Muscle of leg (tissue), 16 donors: ENCODE measurements at places on chromosomes 6 and 20. TPM values are rescaled to one million over a fixed set of nuclear protein-coding genes. Genes with fewer than 3 reads are reported as not detected.

DNA sequence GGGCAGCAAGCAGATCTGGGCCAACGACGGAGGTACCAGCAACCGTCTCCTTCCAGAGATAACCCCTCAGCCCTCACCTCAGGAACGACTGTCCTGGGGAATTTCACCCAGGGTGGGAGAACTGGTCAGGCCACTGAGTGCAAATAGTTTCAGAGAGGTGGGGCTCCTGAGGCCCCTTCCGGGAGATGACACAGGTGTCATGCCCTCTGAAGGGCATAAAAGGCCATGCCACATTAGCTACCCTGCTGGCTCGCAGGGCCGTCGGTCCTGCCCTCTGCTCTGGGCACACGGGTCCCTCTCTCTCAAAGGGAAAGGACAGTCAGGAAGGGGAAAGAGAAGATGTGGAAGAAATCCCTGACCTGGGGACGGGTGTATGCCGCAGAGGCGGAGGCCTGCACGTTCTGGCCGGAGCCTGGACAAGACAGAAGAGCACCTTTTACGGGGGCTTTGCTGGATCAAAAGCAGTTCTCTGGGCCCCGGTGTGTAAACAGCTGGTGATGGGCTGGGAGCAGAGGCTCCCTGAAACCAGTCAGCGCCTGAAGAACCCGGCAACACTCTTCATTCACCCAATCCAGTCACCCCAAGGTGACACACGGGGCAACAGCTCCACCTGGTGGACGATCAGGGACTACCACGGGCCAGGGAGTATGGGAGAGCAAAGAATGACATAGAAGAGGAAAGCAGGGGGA is 6.4 kb upstream of the TAF8 start:
- H3K4me3 ChIP-seq: no peak overlapping the region
- peak overlapping the region; percentile 54 for H3K27ac ChIP-seq
- H3K27me3 ChIP-seq: no peaks in the 10 kb centered on the region
- H3K36me3 ChIP-seq: no peaks in the 10 kb centered on the region
- DNase-seq: peak; percentile 94

ZSCAN23 gene
- total RNA-seq: 5.5 TPM

BEND6 gene
- total RNA-seq: 0.27 TPM

SOX18 gene
- total RNA-seq: 2.2 TPM

- no peak overlapping the region for H3K27ac ChIP-seq
- DNase-seq: peak; percentile 28
- H3K27me3 ChIP-seq: no peaks in the 10 kb centered on the region
- no peak overlapping the region for H3K4me3 ChIP-seq
Measured at GRCh38 chr20:36989797-36990196, 38.3 kb upstream of the SAMHD1 start.

BPIFB6 gene
- total RNA-seq: not detected

DNA sequence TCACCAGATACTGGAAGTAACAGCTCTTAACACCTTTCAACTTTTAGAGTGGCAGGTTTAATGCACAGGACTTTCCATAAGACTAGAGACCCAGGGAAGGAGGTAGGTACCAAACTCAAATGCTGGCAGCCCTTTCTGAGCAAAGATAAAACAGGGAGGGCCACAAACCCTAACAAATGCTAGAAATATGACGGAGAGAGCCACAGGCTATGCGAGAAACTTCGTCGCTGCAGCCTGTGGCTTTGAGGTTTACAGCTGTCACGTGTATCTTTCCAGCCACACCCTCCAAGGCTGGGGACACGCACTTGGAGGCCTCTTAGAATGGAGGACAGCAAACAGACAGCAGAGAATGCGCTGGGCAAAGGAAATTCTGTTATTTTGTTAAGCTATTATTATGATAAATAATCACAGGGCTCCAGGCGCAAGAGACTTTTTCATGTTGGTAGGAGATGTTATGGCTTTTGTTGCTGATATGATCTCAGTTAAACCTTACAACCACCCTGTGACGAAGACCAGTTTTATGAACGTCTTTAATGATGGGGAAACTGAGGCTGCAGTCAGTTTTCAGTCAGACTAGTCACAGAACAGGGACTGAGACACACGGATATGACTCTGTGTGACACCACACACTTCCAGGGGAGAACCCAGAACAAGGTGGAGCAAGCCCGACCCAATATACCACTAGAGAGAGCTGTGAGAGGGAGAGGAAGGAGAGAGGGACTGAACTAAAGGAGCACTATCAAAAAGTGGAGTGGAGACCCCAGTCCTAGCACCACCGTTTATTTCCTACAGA is 2.0 kb downstream of the TRAM2 start:
- no peaks in the 10 kb centered on the region for H3K27me3 ChIP-seq
- peak; percentile 72 for DNase-seq
- no peaks in the 10 kb centered on the region for H3K36me3 ChIP-seq
- H3K4me1 ChIP-seq: peaks cover 59% of the 10 kb centered on the region

- H3K36me3 ChIP-seq: no peaks in the 10 kb centered on the region
- peak; percentile 68 for DNase-seq
- H3K27ac ChIP-seq: peak overlapping the region; percentile 25
- no peaks in the 10 kb centered on the region for H3K27me3 ChIP-seq
- H3K4me3 ChIP-seq: no peak overlapping the region
- peaks cover 22% of the 10 kb centered on the region for H3K4me1 ChIP-seq
Measured at GRCh38 chr20:41245086-41245707, 72.3 kb downstream of the ZHX3 start.

DNA sequence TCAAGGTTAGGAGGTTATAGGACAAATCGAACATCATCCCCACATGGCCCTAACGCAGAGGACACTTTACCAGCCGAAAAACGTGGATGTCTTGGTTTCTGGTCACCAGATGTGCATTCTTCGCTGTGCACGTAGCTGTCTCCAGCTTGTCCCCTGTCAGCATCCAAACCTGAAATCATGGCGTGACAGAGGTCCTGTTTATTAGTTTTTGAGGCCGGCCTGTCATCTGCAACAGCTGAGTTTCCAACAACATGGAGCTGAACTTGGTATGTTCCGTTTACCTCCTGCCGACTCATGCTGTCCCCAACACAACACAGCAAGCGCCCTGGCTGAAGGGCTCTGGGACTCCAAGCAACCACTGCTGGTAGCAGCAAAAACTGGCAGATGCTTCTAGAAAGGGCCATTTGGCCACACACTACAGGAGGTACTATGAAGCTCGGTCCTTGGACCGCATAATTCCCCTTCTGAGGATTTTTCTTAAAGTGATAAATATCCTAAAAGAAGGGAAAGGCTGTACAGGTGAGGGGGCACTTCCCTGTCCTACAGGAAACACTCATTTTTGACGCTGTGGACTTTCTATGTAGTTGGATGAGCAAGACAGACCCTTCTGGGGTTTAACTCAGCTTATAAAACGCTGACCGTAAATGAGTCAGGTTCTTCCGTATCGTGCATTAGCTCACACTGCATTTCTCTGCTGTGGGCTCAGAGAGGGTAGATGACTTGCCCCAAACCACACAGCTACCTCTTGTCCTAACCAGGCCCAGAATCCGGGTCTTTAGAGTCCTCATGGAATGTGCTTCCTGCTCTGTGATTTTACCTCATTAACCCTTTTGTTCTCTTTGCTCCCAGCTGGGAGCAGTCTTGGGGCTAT is 79.7 kb upstream of the NFATC2 start:
- H3K27ac ChIP-seq: no peak overlapping the region
- DNase-seq: no peak
- peaks cover 15% of the 10 kb centered on the region for H3K4me1 ChIP-seq
- H3K36me3 ChIP-seq: peaks cover 55% of the 10 kb centered on the region
- H3K27me3 ChIP-seq: no peaks in the 10 kb centered on the region

PLCB4 gene
- 5.7 TPM for total RNA-seq

TREM1 gene
- 0.35 TPM for total RNA-seq

DNA sequence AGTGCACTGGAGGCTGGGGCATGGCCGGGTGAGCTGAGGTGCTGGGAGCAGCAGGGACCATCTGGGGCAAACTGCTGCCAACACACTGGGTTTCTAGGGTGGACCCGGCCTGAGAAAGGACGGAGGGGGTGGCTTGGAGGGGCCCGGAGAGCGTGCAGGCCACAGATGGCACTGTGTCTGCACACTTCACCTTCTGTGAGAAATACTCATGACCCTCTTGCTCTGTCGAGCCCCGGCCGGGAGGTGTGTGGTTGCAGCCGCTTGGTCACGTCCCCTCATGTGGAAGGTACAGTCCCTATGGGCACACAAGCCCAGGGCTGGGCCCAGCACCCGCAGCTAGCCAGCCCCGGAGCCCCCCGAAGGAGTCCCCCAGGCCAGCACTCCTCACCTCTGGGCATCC is 59.7 kb downstream of the RBM38 start:
- no peak for DNase-seq
- no peak overlapping the region for H3K4me3 ChIP-seq
- no peak overlapping the region for H3K27ac ChIP-seq
- H3K27me3 ChIP-seq: no peaks in the 10 kb centered on the region

DNA sequence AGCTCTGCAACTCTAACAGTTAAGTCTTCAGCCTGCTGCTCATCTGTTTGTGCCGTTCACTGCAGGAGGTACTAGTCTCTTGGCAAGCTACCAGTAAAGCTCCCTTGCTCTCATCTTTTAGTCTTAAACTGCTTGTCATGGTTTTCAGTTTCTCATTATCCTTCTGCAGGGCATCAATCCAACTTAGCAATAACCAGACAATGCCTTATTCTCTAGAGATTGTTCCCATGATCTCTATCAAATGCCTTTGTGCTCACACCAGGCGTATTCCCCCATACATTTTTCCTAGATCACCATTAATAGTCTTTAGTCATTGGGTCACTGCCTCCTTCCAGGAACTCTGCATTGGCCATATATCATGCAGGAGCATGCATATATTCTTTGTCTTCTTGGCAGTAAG is 171.3 kb downstream of the GRM1 start:
- H3K4me1 ChIP-seq: peaks cover 10% of the 10 kb centered on the region
- no peaks in the 10 kb centered on the region for H3K36me3 ChIP-seq
- no peaks in the 10 kb centered on the region for H3K27me3 ChIP-seq
- no peak overlapping the region for H3K27ac ChIP-seq
- H3K4me3 ChIP-seq: no peak overlapping the region

GRCh38 chr6:111610548-111611172 is 5.0 kb upstream of the TRAF3IP2 start:
- no peak for DNase-seq
- no peaks in the 10 kb centered on the region for H3K27me3 ChIP-seq
- H3K4me3 ChIP-seq: no peak overlapping the region
- no peak overlapping the region for H3K27ac ChIP-seq
- no peaks in the 10 kb centered on the region for H3K36me3 ChIP-seq

MAFB gene
- 6.3 TPM for total RNA-seq

GRCh38 chr6:498795-499231 is 107.3 kb downstream of the IRF4 start:
- no peak overlapping the region for H3K4me3 ChIP-seq
- no peaks in the 10 kb centered on the region for H3K27me3 ChIP-seq
- no peak overlapping the region for H3K27ac ChIP-seq
- DNase-seq: no peak

GRCh38 chr6:44676246-44676790 is 288.8 kb downstream of the CDC5L start:
- H3K27me3 ChIP-seq: peaks cover 5% of the 10 kb centered on the region
- DNase-seq: no peak
- H3K4me1 ChIP-seq: no peaks in the 10 kb centered on the region
- no peak overlapping the region for H3K4me3 ChIP-seq

DNA sequence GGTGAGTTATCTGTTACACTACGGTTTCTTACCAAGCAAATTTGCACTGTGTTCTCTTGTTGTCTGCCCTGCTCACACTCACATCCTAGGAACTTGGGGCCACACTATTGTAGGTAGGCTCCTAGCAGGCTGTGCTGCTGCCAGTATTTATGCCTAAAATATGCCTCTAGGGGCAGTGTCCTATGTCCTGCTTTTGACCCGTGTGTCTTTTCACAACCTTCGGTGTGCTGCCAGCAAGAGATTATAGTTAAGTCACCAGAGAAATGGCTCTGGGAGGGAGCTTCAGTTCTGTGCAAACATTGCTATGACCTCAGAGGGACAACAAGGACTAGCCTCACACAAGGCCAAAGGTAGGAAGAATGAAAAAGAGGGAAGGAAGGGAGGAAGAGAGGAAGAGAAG is 8.9 kb upstream of the TAAR5 start:
- H3K27me3 ChIP-seq: no peaks in the 10 kb centered on the region
- no peak overlapping the region for H3K27ac ChIP-seq
- no peak overlapping the region for H3K4me3 ChIP-seq
- no peak for DNase-seq
- H3K36me3 ChIP-seq: no peaks in the 10 kb centered on the region
- H3K4me1 ChIP-seq: no peaks in the 10 kb centered on the region

DNA sequence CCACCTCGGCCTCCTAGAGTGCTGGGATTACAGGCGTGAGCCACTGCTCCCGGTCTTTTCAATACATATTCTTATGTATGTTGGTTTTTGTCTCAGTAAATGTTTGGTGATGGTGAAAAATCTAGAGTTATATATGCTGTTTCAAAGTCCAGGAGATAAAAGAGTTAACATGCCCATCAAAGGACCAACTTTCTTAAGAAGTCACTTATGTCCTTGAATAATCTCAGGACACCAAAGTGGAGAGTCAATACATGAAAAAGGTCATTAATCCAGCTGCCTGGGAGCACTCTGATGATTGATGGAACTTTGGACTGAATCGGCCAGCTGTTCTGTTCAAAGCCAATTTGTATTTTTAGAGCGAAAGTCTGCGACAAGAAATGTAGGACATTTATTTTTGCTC is 59.8 kb upstream of the HDAC2 start:
- DNase-seq: peak; percentile 19
- H3K27me3 ChIP-seq: no peaks in the 10 kb centered on the region
- H3K4me1 ChIP-seq: peaks cover 3% of the 10 kb centered on the region
- H3K27ac ChIP-seq: no peak overlapping the region
- no peak overlapping the region for H3K4me3 ChIP-seq

DNA sequence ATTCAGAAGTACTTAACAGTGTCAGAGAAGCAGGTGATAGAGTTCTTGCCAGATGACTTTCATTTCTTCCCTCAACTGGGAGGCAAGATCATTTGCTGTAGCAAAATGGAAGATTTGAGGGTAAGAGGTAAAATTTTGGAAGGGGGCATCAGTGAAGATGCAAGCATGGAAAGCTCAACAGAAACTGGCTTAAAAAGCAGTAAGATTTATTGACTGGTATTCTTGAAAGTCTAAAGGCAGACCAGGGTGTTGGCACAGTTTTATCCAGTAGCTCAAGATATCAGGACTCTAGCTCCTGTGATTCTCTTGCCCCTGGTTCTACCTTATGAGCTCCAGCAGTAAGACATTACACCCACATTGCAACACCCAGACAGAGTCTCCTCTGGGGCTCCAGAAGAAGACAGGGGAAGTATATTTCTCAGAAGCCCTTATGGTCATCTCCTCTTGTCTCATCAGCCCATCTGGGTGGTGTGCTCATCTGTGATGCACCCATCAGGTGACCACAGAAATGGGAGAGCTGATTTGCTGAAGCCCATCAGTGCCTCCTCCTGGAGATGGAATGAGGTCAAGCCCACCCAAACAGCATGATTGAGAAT is 16.0 kb upstream of the MOCS1 start:
- DNase-seq: no peak
- peaks cover 5% of the 10 kb centered on the region for H3K27me3 ChIP-seq
- no peaks in the 10 kb centered on the region for H3K36me3 ChIP-seq
- no peaks in the 10 kb centered on the region for H3K4me1 ChIP-seq

GRCh38 chr20:48794360-48794759 is 33.4 kb downstream of the PREX1 start:
- H3K4me1 ChIP-seq: peaks cover 58% of the 10 kb centered on the region
- H3K36me3 ChIP-seq: no peaks in the 10 kb centered on the region
- DNase-seq: peak; percentile 25
- H3K27ac ChIP-seq: no peak overlapping the region
- H3K4me3 ChIP-seq: no peak overlapping the region

SLC22A7 gene
- not detected for total RNA-seq
